ENCODE measurements at places on chromosomes 4 and X.

GRCh38 chr4:95107004-95107403, 349.2 kb downstream of the BMPR1B start:
- no peak for DNase-seq

DNA sequence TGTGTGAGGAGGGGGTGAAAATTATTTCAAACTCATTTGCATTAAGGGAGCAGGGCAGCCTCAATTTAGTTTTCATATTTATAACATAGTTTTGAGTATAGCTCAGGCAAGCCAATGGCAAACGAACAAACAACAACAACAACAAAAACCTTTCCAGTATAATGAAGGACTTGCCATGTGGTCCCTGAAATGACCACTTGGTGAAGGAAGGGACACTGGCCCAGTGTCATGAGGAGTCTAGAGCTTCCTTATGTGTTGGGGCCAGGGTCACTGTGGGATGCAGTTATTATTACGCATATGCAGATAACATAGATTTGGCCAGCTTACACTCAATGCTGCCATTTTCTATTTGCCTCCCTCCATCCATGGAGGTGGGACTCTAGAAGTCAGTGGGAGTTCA, 23.3 kb downstream of the NKX3-2 start:
- no peak for DNase-seq

DNA sequence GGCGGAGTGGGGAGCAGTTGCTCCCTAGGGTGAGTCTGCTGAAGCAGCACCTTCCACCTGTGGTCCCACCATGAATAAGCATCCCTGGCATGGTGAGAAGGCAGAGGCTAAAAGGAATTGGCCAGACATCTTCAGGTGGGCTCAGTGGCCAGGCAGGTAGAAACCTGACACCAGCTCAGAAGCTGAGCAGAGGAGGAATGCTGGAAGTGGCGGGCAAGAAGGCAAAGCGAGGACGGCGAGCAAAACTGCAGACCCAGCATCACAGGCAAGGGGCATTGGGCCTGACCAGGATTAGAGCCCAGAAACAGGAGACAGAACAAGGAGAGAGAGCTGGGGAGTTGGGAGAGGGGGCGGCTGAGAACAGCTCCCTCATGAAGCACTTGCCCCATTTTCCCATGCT, 25.3 kb downstream of the TSC22D3 start:
- no peak for DNase-seq

DNA sequence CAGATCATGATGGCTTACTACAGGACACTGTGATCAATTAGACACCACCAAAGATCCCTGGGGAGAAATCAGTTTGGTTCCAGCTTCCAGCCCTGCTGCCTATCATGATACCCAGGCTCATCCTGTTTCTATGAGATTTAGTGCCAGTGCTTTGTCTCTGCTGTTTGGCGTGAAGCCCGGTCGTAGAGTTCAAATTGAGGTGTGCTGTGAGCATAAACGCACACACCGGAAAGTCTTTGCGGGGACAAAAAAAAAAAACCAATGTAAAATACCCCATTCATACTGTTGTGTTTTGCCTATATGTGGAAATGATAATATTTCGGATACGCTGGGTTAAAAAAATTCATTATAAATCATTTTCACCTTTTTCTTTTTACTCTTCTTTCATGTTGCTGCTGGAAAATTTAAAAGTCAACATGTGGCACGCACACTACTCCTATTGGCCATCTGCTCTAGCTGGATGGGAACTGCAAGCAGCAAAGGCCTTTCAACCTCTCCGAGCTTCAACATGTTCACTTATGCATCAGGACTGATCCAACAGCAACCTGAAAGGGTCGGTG, 607 bp upstream of the DKC1 start:
- DNase-seq = no peak

GRCh38 chrX:80578517-80579105, 158.4 kb downstream of the TENT5D start:
- no peak for DNase-seq

- no peak for DNase-seq
Observed at GRCh38 chrX:47849778-47850177, 13.1 kb downstream of the ZNF81 start.

DNA sequence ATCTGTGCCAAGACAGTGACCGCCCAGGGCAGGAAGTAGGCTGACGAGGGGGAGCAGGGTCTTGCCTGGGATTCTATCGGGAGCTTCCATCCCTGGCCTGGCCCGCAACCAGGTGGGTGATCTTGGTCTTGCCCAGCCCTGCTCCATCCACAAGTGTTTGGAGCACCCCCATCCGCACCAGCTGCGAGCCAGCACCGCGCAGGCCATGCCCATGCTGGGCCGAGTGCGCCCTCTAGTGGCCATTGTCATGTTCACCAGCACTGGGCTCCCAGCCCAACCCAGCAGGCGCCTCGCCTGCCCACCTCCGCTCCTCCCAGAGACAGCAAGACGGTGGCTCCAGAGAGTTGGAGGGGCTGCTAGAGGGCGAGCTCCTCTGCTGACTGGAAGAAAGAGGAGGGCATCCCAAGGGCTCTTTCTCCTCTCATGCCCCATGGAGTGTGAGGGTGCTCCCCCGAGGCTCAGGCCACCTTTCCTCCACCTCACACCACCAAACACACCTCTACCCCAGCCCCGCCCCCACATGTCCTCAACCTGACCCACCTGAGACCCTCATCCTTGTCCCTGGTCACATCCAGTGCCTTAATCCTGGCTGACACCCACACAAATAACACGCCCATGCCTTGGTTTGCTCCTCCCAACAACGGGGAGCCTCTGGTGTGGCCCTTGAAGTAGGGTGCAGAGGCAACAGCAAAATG, 9.8 kb upstream of the ATP2B3 start:
- DNase-seq = peak; percentile 74

DNA sequence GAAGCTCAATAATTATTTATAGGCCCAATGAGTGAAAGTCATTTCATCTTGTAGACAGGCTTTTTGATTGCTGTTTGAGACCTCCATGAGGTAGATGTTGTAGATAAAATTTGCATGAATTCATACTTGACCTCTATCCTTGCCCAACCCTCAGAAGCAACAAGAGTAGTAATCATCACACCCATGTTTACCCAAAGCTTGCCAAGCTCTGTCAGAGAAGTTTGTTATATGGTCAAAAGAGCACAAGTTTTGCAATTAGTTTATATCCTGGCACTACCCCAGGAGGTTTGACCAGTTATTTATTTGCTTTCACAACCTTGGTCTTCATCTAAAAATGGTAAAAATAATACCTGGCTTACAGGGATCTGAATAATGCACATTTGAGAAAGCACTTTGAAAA, 20.7 kb downstream of the ADH7 start:
- no peak for DNase-seq

GRCh38 chr4:82240410-82240809, 133.4 kb downstream of the HNRNPD start:
- DNase-seq = no peak

GRCh38 chr4:68861057-68861456, 45.3 kb downstream of the UGT2B10 start:
- DNase-seq = no peak

- no peak for DNase-seq
Observed at GRCh38 chr4:103098341-103098740, 1.3 kb downstream of the BDH2 start.

DNA sequence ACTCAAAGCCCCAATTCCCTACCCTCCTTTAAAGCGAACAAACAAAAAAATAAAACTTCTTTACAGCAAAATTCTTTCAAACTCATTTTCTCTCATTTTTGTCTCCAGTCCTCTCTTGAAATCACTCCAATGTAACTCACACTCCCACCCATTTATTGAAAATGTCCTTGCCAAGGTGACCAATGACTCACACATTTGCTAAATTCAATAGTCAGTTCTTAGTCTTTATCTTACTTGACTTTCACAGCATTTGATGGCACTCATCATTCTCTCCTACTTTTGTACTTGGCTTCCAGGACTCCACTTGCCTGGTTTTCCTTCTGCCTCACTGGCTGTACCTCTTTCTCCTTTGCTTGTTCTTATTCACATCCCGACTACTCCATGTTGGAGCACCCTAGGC, 19.9 kb downstream of the CC2D2A start:
- no peak for DNase-seq

DNA sequence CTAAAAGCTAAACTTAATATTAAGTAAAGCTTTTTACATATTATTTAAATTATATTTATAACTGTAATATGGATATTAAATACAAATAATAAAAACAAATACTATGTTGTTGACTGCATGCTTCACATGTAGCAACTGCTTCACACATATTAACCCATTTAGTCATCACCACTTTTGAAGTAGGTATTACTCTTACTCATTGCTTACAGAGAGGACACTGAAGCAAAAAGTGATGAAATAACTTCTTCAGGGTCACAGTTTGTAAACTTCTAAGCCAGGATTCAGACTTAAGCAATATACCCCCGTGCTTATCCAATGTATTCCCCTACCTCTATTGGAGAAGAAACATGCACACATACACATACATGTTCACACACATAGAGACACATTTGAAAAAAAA, 166.6 kb downstream of the DKK2 start:
- no peak for DNase-seq

- DNase-seq = no peak
Observed at GRCh38 chr4:89259301-89260028, 48.1 kb downstream of the GPRIN3 start.

- DNase-seq = no peak
Observed at GRCh38 chrX:40005292-40006011, 92.3 kb downstream of the BCOR start.

GRCh38 chrX:54530357-54530900, 410 bp downstream of the GNL3L start:
- no peak for DNase-seq

GRCh38 chr4:122836941-122837340, 10.3 kb downstream of the FGF2 start:
- no peak for DNase-seq

- DNase-seq = no peak
Observed at GRCh38 chrX:108138814-108139702, 47.5 kb downstream of the ATG4A start.

DNA sequence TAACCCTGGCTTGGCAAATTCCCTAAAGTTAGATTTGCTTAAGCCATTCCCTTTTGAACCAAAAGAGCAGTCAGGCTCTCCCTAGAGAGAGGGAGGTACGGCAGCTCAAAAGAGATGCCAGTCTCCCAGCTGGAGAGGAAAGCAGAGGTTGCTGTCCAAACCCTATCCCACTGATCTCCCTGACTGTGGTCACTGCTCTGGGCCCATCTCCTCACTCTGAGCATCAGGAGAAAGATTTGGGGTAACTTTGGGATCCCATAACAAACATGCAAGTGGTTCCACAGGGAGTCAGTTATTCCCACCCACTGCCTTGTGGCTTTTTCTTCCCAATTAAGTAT, 17.1 kb downstream of the ACSL1 start:
- no peak for DNase-seq

DNA sequence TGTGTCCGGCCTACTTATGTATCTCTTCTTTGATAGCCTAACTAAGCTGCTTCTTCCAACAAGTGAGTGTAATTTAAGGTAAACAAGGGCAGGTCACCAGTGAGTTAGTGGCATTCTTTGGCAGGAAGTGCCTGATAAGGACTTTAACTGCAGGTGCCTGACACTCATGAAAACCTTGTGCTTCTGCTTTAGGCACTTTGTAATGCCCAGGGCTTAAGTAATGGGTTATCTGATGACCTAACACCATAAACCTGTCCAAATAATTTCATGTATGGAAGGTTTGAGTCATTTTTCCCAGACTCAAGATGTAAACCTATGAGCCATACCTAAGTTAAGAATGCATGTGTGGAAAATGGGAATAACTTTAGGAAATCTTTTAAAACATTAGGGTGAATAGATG, 43.0 kb downstream of the BCOR start:
- DNase-seq = no peak

- no peak for DNase-seq
Observed at GRCh38 chr4:55348466-55348865, 2.4 kb downstream of the SRD5A3 start.

DNA sequence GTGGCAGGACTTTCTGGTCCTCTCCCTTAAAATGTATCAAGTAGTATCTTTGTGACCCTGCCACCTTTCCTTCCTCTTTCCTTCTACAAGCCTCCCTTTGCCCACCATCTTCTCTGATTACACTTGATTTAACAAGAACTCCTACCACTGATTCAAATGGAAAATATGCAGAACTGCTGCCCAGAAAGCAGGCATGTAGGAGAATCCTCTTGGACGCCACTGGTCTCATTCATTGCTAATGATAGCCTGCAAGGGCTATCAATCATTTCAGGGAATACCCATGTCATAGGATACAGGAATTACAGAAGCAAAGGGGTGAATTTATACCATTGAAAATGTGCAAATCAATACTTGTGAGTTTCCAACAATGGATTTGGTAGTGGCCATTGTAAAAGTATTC, 294.6 kb upstream of the NRK start:
- no peak for DNase-seq
